Forelimb muscle (tissue), 1 donor: ENCODE measurements at places on chromosomes 7 and 10. TPM values are rescaled to one million over a fixed set of nuclear protein-coding genes. Genes with fewer than 3 reads are reported as not detected.

DNA sequence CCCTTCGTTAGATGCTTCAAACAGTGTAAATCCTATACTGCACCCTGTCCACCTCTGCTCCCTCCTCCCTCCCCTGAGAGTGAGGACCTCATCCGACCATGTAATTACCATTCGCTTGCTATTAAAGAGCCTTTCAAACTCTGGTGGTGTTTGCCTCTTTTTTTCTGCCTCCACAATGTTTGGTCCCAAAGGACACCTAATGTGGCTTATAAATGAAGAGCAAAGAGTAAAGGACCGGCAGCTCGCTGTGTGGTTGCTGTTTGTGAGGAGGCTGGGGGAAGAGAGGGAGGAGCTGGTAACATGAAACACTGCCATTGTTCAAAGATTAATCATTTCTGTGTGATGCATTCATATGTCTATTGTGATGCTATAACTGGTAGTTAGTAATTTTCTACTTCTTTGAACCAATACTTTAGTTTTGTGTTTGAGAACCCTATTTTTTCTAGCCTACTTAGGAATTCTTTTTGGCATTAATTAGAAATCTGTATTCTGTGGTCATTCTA is 27.9 kb downstream of the MTURN start:
- no peak for DNase-seq

- no peak for DNase-seq
Measured at GRCh38 chr10:123480344-123480743, 185.8 kb upstream of the GPR26 start.

- no peak for DNase-seq
Measured at GRCh38 chr7:128437426-128438332, 18.0 kb upstream of the HILPDA start.

- DNase-seq = no peak
Measured at GRCh38 chr7:131274986-131275385, 52.7 kb upstream of the MKLN1 start.

DNA sequence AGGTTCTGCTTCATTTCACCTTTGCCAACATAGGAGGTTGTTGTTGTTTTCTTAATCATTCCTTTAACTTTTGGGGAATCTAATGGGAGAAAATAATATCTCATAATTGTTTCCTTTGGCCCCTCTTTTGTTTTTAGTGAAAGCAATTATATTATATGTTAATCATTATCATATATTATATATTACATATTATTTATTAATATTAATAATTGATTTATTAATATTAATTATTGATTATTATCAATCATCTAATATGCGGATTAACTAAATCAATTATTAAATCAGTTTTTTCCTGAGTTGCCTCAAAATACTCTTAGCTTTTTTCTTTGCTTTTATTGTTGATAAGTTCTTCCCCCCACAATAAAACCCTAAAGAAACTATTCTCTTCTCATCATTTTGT is 443.8 kb downstream of the GATA3 start:
- no peak for DNase-seq

- DNase-seq = no peak
Measured at GRCh38 chr10:71821909-71822763, 28.9 kb downstream of the PSAP start.

DNA sequence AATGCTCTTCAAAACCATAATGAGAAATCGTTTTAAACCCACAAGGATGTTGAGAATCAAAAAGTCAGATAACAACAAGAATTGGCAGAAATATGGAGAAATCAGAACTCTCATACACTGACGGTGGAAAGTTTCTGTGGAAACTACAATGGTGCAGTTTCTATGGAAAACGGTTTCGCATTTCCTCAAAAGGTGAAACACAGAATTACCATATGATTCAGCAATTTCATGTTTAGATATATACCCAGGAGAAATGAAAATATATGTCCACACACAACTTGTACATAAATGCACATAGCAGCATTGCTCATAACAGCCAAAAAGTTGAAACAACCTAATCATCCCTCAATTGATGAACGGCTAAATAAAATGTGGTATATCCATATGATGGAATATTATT is 218.2 kb downstream of the ARL4A start:
- DNase-seq = no peak

- DNase-seq = peak; percentile 1
Measured at GRCh38 chr7:82164813-82165212, 278.8 kb downstream of the CACNA2D1 start.

DNA sequence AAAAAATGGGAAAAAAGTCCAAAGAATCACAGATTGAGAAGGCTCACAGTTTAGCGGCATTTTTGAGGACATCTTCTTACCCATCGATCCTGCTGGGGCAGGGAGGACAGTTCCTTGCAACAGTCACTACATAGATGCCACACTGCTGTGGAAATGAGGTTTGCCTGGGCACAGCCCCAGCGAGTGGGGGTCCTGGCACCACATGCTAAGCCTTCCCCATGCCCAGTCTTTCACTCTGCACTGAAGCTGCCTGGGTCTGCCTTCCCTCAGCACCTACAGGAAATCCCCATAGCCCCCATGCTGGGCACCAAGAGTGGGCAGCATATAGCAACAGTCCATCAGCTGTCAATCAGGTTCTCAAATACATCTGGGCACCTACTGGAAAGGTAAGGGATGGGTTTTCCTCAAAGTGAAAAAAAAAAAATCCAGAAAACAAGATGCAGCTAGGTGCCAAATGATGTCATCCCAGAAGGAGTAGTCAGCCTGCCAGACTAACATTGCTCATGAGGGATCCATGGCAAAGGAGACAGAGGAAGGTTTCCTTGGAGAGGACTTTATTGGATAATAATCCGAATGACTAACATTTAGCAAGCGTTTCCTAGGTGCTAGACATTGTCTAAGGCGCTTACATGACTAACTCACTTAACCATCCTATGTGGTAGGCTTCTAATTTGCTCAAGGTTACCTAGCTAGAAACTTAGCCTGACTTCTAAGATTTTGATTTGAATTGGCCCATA is 125.7 kb upstream of the CXCL12 start:
- no peak for DNase-seq

DNA sequence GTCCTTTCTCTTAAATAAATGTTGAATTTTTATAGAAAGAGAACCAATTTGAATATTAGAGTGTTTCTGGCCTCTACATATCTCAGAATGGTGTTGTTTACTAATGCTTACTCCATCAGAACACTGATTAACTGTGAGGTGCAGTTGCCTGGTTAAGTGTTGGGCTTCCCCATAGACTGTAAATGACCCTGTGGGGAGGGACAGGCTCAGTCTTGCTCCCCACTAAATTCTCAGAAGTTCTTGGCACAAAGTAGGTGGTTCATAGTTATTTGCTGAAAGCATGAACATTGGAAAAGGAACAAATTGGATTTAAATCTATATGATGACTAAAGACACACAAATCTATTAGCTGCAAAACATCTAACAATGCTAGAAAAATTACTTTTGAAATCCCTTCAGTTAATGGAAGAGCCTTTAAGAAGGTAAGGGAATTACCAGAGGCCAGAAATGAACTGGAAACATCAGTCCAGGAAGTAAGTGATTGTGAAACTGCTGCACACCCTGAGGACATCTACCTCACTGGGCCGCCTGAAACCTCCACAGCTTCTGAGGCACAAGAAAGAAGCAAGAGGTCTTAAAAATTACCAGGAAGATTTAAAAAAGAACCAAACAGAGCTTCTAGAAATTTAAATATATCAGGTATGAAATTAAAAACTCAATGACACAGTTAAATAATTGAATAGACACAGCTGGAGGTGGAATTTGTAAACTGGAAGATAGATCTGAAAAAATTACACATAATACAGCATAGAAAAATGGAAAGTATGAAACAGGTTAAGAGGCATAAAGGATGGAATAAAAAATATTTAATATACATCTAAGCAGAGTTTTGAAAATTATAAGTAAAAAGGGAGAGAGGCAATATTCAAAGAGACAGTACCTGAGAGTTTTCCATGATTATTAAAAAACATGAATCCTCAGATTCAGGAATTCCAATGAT is 17.8 kb upstream of the COMTD1 start:
- DNase-seq = no peak

GRCh38 chr10:18822156-18822555 is 162.9 kb downstream of the ARL5B start:
- DNase-seq = peak; percentile 8

GRCh38 chr7:158310924-158311666 is 276.5 kb downstream of the PTPRN2 start:
- no peak for DNase-seq

DNA sequence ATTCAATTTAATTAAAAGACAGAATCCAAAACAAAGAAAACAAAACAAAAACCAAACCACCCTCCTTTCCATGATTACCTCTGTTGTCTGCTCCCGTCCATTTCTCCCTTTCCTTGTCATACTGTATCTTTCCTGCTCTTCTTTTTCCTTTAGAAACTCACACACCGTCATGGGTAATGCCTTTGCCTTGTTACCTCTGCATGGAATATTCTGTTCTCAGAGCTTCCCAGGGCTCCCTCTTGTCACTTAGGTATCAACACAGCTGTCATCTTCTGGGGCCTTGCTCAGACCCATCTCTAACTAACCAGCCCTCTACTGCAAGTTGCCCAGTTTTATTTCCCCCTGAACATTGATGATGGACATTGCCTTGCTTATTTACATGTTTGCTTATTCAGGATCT is 30.2 kb upstream of the GIMAP8 start:
- no peak for DNase-seq

DNA sequence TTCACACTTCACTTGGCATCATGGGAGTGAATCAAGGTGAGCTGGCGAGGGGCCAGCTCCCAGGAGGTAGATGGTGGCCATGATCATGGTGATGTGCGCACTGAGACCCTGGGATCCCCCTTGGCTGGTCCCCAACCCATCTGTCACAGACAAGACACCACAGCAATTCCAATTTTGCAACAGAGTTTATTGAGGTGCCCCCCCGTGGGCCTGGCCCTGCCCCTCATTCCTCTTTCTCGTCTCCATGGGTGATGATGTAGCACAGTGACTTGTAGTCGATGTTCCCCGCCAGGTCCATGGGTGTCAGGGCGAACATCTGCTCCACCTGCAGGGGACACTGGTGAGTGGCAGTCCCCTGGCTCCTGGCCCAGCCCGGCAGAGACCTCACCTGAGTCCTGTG is 2.4 kb downstream of the MYL7 start:
- no peak for DNase-seq

GRCh38 chr10:128877936-128878335 is 589.1 kb upstream of the MGMT start:
- DNase-seq = no peak

DNA sequence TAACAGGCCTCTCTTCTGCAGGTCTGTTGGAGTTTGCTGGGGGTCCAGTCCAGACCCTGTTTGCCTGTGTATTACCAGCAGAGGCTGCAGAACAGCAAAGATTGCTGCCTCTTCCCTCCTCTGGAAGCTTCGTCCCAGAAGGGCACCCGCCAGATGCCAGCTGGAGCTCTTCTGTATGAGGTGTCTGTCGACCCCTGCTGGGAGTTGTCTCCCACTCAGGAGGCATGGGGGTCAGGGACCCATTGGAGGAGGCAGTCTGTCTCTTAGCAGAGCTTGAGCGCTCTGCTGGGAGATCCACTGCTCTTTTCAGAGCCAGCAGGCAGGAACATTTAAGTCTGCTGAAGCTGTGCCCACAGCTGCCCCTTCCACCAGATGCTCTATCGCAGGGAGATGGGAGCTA is 361.1 kb upstream of the NRP1 start:
- DNase-seq = no peak

DNA sequence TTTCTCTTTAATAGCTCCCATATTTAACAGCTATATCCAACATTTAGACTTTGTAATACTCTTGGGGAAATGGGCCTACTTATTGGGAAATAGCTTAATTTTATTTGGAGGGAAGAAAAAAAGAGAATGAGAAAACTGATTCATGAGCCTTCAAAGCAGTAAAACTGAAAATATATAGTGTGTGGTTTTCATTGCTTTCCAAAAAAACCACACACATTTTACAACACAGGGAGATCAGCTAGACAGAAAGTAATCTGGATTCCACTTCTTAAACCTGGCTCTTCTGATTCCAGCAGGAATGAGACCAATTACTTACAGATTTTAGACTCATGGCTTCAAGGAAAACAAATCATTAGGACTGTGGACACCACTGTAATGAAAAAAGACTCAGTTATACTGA is 48.7 kb downstream of the CH25H start:
- no peak for DNase-seq

- DNase-seq = peak; percentile 28
Measured at GRCh38 chr7:30225863-30226613, 58.4 kb upstream of the ZNRF2 start.

- DNase-seq = no peak
Measured at GRCh38 chr7:91957823-91958222, 17.2 kb downstream of the AKAP9 start.

DNA sequence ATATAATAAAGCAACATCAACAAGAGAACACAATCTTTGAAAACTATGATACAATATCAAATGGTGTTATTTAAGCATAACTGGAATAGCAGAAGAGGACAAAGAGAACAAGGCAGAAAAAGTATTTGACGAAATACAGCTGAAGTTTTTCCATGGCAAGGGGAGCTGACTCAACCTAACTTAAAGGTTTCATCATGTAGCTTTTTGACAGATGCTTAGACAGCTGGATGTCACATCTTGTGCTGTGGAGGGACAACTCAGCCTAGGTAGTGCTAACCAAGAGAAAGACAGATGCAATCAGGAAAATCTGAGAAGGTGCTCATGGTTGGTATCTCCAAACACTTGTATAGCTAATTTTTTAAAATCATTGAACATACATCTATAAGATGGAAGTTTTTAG is 208.2 kb downstream of the TFEC start:
- DNase-seq = no peak

GRCh38 chr7:44385434-44386138 is 60.2 kb upstream of the CAMK2B start:
- no peak for DNase-seq

DNA sequence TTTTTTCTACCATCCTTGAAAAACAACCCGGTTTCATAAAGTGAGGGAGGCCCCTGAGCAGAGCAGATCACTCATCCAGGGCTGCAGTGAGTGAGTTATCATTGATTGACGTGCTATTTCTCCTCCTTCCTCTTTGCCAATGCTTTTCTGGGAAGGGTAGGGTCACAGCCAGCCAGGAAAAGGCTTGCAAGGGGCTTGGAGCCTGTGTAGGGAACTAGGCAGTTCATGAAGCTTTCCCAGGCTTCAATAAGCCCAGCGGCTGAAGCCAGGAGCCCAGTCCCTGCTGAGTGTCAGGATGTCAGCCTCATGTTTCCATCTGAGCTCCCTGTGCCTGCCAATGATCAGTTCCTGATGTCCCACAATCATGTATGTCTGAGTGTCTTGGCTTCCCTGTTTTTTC is 584.7 kb downstream of the GALNT17 start:
- DNase-seq = no peak

- DNase-seq = no peak
Measured at GRCh38 chr10:112250555-112250954, 32.6 kb upstream of the TECTB start.

GRCh38 chr10:61787170-61787569 is 114.3 kb upstream of the ARID5B start:
- no peak for DNase-seq

- no peak for DNase-seq
Measured at GRCh38 chr7:150374472-150374871, 4.7 kb upstream of the ZNF775 start.

- no peak for DNase-seq
Measured at GRCh38 chr7:4191525-4191924, 490.6 kb upstream of the FOXK1 start.

Gene ASB10
- polyA plus RNA-seq = 6.2 TPM

Gene LBX1
- 9.6 TPM for polyA plus RNA-seq

Gene CPN1
- polyA plus RNA-seq = not detected

Gene HHEX
- 7.3 TPM for polyA plus RNA-seq

Gene LIPM
- polyA plus RNA-seq = not detected

Gene VWDE
- 1.6 TPM for polyA plus RNA-seq

Gene GPNMB
- 38.0 TPM for polyA plus RNA-seq

Gene LIPN
- polyA plus RNA-seq = not detected

Gene TFR2
- 0.90 TPM for polyA plus RNA-seq

Gene PROSER2
- polyA plus RNA-seq = 4.7 TPM

Gene GPR15LG
- not detected for polyA plus RNA-seq

Gene CARD11
- 0.67 TPM for polyA plus RNA-seq

Gene IGFBP3
- polyA plus RNA-seq = 225 TPM

Gene FIS1
- 125 TPM for polyA plus RNA-seq
